Activated CD8-positive, alpha-beta memory T cell treated with anti-CD3 and anti-CD28 coated beads for 4 hours (primary cell): ENCODE measurements at places on chromosomes 3 and 15.

DNA sequence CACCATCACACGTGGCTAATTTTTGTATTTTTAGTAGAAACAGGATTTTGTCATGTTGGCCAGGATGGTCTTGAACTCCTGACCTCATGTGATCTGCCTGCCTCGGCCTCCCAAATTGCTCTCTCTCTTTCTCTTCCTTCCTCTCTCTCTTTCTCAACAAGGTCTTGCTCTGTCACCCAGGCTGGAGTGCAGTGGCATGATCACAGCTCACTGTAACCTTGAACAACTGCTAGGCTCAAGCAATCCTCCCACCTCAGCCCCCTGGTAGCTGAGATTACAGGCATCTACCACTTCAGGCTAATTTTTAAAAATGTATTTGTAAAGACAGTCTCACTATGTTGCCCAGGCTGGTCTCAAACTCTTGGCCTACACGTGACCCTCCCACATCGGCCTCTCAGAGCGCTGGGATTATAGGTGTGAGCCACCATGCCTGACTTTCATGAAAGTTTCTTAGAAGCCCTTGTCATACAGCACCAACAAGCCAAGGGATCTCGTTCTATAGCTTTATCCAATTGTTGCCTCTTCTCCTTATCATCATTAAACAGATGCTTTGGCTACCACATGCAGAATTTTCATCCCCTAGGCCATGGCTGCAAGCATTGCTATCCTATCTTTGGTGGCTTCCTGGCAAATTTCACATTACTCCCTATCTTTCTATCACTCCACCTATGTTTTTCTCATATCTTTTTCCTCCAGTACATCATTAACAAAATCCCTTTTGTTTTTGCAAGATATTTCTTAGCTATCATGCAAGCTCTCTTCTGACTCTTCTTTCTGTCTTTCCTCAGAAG lies 5.7 kb downstream of the CCDC32 start:
- DNase-seq: no peak

DNA sequence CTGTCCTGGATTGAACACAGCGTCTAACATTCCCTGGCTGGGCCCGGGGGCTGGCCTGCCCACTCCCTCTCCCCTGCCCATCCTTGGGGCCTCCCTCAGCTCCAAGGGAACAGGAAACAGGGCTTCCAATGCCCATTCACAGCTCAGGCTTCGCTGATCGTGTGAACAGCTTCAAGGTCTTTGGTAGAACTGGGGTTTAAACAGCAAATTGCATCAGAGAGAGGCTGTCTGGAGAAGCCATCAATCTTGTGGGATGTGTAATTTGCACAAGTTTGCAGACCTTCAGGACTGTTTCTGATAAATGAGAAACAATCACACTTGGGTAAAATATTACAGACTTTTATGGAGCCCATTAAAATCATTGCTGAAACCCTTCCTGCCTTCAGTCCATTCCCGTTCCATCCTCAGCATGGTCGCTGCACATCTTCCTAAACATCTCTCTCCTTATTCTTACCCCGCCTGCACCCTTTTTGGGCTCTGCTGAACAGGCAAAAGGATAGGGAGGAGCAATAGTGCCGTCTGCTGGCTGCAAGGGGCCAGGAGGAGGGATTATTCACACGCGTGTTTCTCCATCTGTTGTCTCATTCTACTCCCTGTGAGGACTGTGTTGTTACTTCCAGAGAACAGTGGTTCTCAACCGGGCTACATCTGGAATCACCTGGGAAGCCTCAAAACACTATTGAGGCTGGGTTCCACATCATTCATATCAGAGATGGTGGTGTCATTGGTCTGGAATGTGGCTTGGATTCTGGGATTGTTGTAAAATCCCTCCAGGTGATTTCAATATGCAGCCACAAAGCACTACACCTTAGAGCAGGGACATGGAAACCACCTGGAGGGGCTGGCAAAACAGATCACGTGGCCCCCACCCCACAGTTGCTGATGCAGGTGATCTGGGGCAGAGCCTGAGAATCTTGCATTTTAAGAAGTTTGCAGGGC lies 116.3 kb downstream of the CLSTN2 start:
- no peak for DNase-seq

GRCh38 chr3:5423076-5423475 lies 235.6 kb downstream of the EDEM1 start:
- DNase-seq: no peak

GRCh38 chr3:24507776-24508422 lies 13.2 kb upstream of the THRB start:
- no peak for DNase-seq

DNA sequence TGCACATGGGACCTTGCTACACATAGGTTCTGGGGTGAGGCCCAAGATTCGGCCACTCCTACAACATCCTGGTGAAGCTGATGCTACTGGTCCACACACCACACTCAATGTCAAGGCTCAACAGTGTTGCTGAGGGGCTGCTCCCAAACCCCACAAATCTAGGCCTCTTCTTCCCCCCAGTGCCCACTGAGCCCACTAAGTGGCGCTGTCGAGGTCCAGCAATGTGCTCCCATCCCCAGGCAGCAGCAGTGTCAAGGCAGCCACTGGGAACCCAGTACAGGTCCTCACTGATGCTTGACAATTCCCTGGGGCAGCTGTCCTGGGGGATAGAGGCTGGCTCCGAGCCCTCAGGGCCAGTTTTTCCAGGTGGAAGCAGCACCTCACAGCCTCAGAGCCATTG lies 21.5 kb downstream of the SCN5A start:
- no peak for DNase-seq

GRCh38 chr15:99481113-99481950 lies 84.5 kb upstream of the MEF2A start:
- no peak for DNase-seq

- DNase-seq: no peak
Observed at GRCh38 chr15:29665444-29666003, 156.7 kb downstream of the TJP1 start.
